ENCODE measurements at places on chromosomes 5 and 9. TPM values are rescaled to one million over a fixed set of nuclear protein-coding genes. Genes with fewer than 3 reads are reported as not detected.

The PCDHB2 gene
- total RNA-seq = 0.24 TPM

The SNAPC3 gene
- total RNA-seq = 44.0 TPM

The ZNF483 gene
- 7.3 TPM for total RNA-seq

The PCDHB5 gene
- total RNA-seq = not detected

The EFNA5 gene
- not detected for total RNA-seq

The TMEFF1 gene
- not detected for total RNA-seq

The GRIN1 gene
- total RNA-seq = 1.2 TPM

The CEL gene
- total RNA-seq = 4.2 TPM

The NUDCD2 gene
- 46.5 TPM for total RNA-seq

The HBEGF gene
- 12.6 TPM for total RNA-seq

The AK6 gene
- total RNA-seq = 76.4 TPM

The CATSPER3 gene
- total RNA-seq = 0.82 TPM

The CHMP5 gene
- total RNA-seq = 54.7 TPM

The GPRIN1 gene
- total RNA-seq = 8.9 TPM

The GLRA1 gene
- not detected for total RNA-seq

The OBP2B gene
- total RNA-seq = not detected

The FRMD3 gene
- 0.17 TPM for total RNA-seq

The MYO10 gene
- total RNA-seq = 0.80 TPM

The EDIL3 gene
- total RNA-seq = not detected

The NPDC1 gene
- 96.1 TPM for total RNA-seq

The CDKN2A gene
- 4.7 TPM for total RNA-seq

The KIAA1958 gene
- total RNA-seq = 12.5 TPM

The DOCK2 gene
- total RNA-seq = 244 TPM

The ANKRD18A gene
- 5.7 TPM for total RNA-seq

The DDX4 gene
- not detected for total RNA-seq

The NDST1 gene
- total RNA-seq = 0.48 TPM

The SH3RF2 gene
- total RNA-seq = 0.80 TPM

The PDE4D gene
- total RNA-seq = 125 TPM

The CA9 gene
- 31.7 TPM for total RNA-seq

The GPR151 gene
- total RNA-seq = not detected

The NR5A1 gene
- total RNA-seq = not detected

The SKIC3 gene
- 69.1 TPM for total RNA-seq

The S1PR3 gene
- not detected for total RNA-seq

The EQTN gene
- total RNA-seq = not detected

The MLANA gene
- not detected for total RNA-seq

The STK32A gene
- total RNA-seq = not detected

The SPACA9 gene
- total RNA-seq = 1.3 TPM

The SHB gene
- total RNA-seq = 0.95 TPM

The SLC34A1 gene
- 0.56 TPM for total RNA-seq

The MELK gene
- total RNA-seq = 57.7 TPM

The BARX1 gene
- total RNA-seq = not detected

The CDH12 gene
- total RNA-seq = not detected

The PAM gene
- 66.5 TPM for total RNA-seq

The DRD1 gene
- total RNA-seq = not detected

The PPIP5K2 gene
- 53.3 TPM for total RNA-seq

Data from activated T-helper 17 cell treated with anti-CD3 and anti-CD28 coated beads, Interleukin-2, amount 50 U/mL, for 72 hours (primary cell).